Ascending aorta (tissue), 2 donors: ENCODE measurements at places on chromosomes 11 and 22. TPM values are rescaled to one million over a fixed set of nuclear protein-coding genes. Genes with fewer than 3 reads are reported as not detected.

DNA sequence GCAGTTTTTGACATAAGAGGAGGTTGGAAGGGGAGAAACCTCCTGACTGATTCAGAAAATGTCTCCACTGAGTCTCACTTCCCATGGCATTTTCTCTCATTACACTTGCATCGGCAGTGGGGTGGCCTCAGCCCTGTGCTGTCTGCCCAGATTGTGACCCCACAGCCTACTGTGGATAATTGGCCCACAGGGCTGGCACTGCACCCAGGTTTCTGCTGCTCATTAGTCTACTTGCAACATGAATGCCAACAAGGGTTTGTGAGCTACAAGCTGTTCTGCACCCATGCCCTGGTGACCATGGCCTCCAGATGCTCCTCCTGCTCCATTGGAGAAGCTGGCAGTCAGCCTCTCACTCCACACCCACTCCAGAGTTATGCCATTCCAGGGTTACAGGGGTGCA, 296.0 kb downstream of the CTTN start:
- DNase-seq: no peak

DNA sequence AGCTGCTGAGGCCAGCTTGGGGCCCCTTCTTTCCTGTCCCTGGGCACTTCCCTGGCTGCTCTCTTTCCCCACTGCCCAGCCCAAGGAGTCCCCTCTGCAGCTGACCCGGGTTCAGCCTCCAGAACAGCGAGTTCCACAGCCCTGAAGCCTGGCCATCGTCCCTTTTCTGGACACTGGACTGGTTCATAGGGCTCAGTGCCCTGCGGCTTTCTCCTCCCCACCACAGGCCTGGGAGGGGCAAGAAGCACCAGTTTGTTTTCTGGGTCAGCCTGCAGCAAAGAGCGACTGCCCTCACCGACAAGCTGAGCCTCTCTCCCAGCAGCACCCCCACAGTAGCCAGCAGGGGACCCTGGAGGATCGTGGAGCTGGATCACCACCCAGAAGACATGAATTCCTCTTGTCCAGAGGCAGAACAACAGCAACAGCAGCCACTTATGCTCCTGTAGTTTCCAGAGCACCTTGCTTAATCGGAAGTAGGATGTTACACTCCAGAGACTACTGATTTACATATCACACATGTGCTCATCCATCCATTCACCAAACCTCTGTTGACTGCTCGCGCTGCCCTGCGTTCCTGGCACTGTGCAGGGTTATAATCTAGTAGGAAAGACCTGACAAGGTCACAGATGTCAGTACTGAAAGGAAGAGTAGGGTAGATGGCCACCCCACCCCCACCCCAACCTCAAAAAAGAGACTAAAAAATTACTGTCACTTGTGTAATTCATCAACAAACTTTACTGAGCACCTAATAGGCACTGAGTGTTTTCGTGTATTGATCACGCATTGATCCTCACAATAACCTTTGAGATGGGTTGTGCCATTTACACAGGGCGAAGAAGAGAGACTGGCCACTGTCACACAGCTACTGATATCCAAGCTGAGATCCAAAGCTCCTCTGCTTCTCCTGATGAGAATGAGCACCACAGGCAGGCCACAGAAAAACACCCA, 13.0 kb upstream of the CXCR5 start:
- no peak for DNase-seq

DNA sequence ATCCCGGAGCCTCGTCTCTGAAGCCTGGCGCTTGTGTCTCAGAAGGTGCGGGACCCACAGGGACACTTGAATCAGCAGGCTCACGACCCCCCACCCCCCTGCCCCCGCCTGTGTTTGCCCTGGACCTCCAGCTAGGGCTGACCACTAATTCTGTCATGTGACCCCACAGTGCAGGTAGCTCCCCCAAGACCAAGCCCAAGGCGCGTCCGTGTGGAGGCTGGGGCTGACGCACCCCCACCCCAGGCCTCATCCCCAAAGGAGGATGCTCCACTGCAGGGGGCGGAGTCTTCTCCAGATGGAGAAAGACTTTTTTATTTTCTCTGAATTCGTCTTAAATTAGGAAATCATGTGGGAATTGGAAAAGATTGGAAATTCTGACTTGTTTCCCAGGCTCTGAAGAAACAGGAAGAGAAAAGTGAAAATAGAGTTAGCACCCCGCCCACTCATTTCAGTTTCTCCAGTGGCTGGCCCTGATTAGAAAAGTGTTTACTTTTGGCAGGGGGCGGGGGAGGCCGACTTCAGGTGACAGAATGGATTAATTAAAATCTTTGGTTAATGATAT, 1.0 kb upstream of the RELA start:
- peak; percentile 82 for DNase-seq

The PRG3 gene
- not detected for total RNA-seq

DNA sequence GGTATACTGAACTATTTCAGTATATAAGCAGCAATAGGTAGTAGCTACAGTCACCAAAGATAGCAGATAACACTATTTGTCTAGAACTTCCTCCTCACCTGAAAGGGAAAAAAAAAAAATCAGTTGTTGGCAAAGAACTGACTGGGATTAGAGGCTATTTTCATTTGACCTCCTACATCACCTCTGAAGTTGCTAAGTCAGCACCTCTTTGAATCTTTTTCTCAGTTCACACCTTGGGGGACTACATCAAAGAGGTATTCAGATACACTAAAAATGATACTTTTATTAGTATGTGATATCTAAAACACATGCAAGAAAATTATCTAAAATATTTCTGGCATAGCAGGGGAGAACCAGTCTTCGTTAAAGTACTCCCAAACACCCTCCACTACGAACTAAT, 16.2 kb downstream of the MSANTD2 start:
- DNase-seq: no peak

DNA sequence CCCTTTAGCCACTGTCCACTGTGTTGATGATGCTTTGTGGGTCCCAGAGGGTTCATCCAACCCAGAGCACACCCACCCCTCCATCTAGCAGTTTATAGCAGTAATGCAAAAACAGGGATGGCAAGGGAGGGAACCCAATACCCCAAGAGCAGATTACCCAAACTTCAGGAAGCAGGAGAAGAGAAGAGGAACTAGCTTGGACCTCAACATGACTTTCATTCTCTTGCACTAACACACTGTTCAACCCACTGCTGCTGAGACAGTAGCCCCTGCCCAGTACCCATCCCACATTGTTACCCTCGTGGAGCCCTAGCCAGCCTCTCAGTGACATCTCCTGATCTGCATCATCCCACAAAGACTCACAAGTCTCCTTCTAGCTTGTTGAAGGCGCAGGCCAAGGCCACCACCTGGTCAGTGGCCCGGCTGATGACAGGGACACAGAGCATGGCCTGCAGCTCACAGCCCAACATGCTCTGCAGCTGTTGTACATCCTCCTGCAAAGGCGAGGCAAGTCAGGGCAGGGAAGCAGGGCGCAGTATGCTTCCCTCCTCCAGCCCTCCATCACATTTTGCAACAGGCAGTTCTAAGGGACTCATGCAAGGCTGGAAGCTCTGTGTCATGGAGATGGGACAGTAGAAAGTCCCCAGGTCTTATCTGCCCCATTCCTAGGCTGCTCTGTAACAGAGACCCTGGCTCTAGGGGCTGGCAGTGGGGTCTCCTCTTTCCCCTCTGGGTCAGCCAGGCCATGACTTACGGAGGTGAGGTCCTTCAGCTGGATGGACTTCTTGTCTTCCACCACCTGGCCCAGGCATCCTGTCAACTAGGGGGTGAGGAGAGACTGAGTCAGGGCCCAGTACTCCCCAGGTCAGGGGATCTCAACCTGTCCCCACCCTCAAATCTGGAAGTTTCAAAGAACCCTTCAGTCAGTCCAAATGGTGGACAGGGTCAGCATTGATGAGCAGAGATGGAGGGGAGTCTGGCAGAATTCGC, 85.5 kb downstream of the PDE2A start:
- no peak for DNase-seq

The DDX25 gene
- not detected for total RNA-seq

The CELSR1 gene
- 10.5 TPM for total RNA-seq

DNA sequence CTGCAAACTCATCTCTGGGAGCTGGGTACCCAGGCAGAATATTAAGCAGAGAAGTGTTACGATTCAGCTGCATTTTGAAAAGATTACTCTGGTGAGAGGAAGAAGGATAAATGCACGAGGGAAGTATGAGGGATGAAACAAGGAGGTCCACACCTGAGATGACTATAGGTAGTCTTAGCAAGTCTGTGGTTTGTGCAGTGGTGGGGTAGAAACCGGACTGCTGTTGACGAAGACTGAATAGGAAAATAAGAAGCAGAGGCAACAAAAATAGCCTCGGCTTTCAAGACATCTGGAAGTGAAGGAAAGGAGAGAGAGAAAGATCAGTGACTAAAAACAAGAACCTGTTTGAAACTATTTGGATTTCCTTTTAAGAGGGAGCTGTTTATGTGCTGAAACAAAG, 810.8 kb downstream of the OPCML start:
- no peak for DNase-seq

DNA sequence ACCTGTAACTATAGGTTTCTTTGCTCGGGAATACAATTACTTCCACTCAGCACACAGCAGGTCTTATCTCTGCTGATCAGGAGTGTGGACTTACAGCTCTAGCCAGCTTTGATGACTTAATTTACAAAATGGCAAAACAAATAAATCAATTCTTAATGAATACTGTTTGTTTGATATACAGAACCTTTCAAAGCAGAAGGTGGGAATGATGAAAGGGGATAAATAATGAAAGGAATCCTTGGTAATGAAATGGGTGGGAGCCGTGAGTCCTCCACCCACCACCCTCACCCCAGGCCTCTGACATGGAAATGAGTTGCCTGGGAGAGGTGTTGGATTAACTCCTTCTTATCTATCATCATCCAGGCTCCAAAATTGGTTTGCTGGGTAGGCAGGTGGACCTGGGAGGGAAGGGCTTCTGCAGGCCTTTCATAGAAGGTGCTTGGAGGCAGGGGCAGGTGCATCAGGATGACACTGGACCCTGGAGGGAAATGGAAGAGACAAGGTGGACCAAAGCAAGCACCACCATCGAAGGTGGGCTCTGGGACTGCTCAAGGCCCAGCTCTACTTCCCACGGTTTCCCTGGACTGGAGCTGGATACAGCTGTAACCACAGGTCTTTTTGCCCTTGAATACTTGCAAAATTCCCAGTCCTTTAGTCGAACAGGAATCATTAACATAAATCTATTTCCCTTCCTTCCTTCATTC, 23.0 kb downstream of the POU2AF1 start:
- no peak for DNase-seq

- DNase-seq: no peak
Observed at GRCh38 chr11:40302669-40303068, 1156.8 kb downstream of the LRRC4C start.

DNA sequence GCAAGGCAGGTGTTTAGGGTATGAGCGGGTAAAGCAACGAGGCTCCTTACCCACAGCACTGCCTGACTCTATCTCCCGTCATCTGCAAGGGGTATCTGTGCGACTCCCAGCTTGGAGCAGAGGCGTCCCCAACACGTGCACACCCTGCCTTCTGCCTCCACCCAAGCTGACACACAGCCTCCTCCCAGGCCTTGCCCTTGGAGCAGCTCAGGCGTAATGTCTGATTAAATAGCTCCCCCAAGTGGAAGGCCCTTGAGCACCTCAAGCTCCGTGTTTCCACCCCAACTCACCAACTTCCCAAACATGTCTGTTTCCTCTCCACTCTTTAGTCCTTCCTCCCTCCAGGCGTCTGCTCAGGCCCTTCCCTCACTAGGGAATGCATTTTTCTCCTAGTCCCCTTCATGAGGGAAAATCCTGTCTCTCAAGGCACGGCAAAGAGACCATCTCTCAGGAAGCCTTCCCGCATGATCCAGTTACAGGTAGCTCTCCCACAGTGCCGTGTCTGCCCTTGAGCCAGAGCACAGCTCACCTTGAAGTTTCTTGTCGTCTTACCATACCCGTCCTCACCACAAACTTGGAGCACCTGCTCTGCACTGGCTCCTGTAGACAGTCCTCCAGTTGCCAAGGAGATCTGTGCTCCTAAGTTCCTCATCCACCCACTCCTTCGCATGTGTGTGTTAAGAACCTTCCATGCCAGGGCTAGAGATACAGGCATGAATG, 15.8 kb downstream of the CYB5R2 start:
- no peak for DNase-seq

DNA sequence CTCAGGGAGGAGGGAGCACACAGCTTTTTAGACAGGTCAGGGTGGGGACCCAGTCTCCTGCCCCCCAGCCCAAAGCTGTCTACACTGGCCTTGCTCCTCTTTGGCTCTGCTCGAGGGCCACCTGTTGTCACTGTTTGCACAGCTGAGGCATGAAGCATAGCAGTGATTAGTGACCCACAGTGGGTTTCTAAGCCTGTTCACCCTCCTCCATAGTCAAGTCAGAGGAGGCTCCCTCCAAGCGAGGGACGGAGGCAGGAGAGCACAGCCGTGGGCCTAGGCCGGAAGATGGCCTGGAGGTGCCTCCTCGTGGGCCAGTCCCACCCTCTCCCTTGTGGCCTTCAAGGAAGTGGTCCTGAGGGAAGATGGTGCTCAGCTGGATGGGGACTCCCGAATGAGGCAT, 241.1 kb downstream of the GRIK4 start:
- no peak for DNase-seq

DNA sequence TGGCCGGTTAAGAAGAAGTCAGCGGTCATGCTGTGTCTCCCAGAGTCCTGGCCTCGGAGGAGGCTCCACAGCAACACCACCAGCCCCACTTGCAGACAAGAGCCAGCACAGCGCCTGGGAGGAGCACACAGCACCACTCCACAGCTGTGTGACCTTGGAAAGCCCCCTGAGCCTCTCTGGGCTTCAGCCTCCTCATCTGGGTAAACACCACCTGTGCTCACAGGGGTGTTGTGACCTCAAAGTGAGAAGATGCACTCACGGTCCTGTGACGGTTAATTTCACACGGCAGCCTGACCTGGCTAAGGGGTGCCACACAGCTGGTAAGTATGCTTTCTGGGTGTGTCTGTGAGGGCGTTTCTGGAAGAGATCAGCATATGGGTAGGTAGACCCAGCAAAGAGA, 54.7 kb downstream of the PHF21B start:
- DNase-seq: no peak

The LDHAL6A gene
- not detected for total RNA-seq

The PGA5 gene
- total RNA-seq: 2.0 TPM

- DNase-seq: no peak
Observed at GRCh38 chr11:132471466-132471865, 1060.8 kb downstream of the OPCML start.

The CALCB gene
- total RNA-seq: not detected

The ALDH3B1 gene
- total RNA-seq: 42.8 TPM

The C11orf42 gene
- not detected for total RNA-seq

- DNase-seq: no peak
Observed at GRCh38 chr11:8209208-8209807, 40.5 kb upstream of the RIC3 start.

GRCh38 chr22:44876921-44877320, 124.5 kb downstream of the ARHGAP8 start:
- no peak for DNase-seq

DNA sequence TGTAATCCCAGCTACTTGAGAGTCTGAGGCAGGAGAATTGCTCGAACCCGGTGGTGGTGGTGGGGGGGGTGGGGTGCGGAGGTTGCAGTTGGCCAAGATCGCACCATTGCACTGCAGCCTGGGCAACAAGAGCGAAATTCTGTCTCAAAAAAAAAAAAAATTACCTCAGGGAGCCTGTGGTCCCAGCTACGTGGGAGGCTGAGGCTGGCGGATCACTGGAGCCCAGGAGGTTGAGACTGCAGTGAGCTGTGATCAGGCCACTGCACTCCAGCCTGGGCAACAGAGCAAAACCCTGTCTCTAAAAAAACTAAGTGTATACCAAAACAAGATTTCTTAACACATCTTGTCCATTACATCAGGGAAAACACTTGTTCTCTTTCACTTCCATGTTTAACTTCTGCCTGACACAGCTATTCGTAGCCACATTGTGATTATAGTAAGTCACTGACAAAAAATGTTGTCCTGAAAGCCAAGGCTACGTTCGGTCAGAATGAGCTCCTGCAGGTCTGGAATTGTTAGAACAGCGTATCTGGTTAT, 1.4 kb downstream of the TMEM80 start:
- peak; percentile 76 for DNase-seq

The MS4A1 gene
- total RNA-seq: not detected
